Stimulated activated CD4-positive, alpha-beta T cell treated with anti-CD3 and anti-CD28 coated beads, Interleukin-12 subunit alpha, Interleukin-12 subunit beta, amount 100 ng/mL, for 48 hours (primary cell): ENCODE measurements at places on chromosomes 6 and 20.

- no peak for DNase-seq
Observed at GRCh38 chr6:42009844-42010184, 40.5 kb upstream of the TAF8 start.

DNA sequence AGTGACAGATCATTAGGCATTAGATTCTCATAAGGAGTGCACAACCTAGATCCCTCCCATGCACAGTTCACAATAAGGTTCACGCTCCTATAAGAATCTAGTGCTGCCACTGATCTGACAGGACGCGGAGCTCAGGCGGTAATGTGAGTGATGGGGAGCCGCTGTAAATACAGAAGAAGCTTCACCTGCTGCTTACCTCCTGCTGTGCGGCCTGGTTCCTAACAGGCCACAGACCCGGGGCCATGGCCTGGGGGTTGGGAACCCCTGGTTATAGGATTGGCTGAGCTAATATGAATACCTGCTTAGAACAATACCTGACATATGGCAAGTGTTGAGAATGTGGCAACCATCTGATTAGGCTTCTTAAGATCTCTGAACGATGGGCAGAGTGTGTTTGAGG is 2.4 kb downstream of the PNPLA1 start:
- no peak for DNase-seq

DNA sequence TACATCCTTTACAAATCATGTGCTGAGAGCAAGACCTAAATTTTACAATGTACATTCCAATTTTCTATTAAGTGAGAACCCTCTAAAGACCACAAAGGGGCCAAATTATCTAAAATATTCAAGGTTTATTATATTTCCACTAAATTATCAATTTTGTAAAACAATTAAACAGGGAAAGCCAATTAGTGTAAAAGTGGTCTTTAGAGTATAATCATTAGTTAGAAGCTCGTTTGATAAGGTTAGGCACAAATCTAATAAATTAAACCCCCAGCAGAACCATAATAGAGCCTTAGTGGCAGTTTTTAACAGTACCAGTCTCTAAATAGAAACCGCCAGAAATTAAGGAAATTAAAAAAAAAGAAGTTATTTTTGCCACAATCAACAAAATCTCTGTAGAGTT is 249.1 kb upstream of the MANEA start:
- DNase-seq: no peak

DNA sequence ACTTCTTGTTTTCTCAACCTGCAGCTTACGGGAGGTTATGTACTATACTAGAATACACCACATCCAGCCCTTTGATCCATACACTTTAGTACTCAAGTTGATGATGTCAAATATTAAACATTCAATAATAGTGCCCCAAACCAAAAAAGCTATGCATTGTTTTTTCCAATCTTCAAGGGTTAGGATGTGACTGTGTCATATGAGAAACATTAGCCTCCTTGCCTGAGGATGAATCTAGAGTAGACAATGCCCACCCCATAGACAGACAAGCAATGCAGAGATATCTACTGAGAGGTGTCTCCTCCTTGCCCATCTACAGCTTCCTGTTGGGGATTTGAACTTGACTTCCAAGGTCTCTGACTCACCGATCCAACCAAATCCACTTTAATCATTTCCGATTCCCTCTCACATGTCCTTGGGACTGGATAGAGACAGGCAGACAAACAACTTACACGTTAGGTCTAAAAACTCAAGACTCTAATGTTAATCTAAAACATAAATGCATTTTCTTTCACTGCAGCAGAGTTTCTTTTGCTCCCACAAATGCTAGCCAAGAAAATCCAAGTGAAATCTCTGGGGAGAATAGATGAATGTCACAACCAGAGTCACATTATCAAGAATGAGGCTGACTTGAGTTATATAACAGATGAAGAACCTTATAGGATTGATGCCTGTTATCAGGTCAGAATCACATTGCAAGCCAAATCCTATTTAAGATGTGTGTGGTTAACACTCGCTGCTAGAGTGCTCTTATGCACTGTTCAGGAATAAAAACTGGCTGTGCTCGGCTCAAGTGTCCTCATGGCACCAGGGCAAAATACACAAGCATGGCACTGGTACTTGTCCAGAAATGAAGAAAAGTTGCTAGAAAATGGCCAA is 75.5 kb upstream of the TNFAIP3 start:
- DNase-seq: no peak

GRCh38 chr6:15340775-15341174 is 94.9 kb downstream of the JARID2 start:
- no peak for DNase-seq

DNA sequence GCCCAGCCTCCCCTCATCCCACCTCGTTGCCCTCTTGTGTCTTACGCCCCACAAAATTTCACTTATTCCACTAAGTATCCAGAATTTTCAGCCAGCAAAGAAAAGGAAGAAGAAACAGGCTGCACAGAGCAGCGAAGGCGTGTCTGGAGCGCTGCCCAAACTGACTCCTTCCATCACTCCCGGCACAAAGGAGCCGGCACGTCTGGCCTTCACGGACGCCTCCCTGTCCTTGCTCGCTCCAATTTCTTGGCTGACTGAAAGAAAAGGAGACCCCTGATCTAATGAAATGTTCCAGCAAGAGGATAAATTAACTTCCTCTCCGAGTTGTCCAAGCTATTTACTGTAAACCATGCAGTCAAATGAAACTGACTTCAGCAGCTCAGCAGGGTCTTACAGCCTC is 152.3 kb upstream of the CDH4 start:
- DNase-seq: no peak

DNA sequence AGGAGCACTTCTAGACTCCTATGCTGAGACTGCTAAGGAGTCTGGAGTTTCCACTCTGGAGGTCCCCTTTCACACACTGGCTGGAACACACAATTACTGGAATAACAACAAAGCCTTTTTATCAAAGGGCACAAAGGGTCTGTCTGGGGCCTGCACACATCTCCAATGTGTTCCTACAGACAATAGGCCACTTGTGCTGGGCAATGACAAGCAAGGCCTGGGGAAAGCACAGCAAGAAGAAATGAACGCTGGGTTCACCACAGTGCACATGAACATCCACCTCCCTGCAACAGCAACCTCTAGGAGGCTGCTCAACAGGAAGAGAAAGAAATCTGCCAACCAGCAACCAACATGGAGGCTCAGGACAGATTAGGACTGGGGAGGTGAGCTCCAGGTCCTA is 43.9 kb downstream of the TRPC4AP start:
- DNase-seq: no peak

GRCh38 chr6:42315991-42316970 is 98.6 kb upstream of the MRPS10 start:
- no peak for DNase-seq

DNA sequence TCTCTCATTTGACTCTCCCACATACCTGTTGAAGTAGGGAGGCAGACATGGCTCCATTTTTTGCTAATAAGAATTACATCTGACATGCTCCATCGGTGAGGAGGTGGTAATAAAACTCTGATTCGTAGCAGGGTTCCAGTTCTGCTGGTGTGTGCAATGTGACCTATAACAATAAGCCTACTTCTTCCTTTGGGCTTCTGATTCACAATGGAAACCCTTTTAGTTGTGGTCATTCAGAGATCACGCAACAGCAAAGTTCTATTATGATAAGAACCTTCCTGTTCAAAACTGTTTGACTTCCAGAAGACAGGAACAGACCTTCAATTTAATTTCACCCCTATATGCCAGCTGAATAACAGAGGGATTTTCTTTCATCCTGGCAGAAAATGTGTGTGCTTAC is 31.4 kb upstream of the GSTA4 start:
- DNase-seq: no peak

DNA sequence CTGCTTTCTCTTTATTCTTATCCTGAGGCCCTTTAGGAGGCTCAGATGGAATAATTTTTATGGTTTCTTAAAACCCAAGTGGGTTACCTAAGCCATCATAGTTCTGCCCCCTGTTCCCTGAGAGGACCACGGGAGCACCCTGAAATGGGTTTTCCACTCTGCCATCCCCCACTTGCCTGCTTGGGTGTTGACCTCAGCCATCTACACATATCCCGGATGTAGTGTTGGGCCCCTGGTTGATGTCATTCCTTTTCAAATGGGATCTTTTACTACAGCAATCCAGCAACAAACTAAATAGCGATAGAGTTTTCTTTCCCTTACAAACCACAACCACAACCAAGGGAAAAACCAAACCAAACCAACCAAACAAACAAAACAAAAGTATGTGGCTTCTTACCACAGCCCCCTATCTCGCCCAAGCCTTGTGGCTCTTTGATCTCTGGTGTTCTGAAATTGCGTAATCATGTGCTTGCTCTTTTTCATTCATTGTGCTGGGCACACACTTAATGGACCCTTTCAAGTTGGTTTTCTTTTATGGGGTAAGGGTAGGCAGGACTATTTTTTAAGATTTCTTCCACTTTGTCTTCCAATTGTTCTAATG is 154.9 kb downstream of the ESR1 start:
- DNase-seq: no peak

- DNase-seq: no peak
Observed at GRCh38 chr20:57809149-57809548, 99.3 kb upstream of the PMEPA1 start.

- DNase-seq: no peak
Observed at GRCh38 chr6:105675715-105676397, 273.0 kb upstream of the PREP start.

GRCh38 chr6:15152700-15153099 is 93.2 kb upstream of the JARID2 start:
- no peak for DNase-seq

GRCh38 chr20:11810311-11811083 is 107.2 kb upstream of the BTBD3 start:
- no peak for DNase-seq
